ENCODE measurements at places on chromosomes 2 and 18.
A peak's percentile ranks its signal among the peaks of the same experiment; 100 is the strongest.

GRCh38 chr2:52308156-52308555, 1276.2 kb upstream of the NRXN1 start:
- DNase-seq = no peak

- no peak for DNase-seq
Observed at GRCh38 chr2:235539773-235540172, 45.9 kb downstream of the AGAP1 start.

DNA sequence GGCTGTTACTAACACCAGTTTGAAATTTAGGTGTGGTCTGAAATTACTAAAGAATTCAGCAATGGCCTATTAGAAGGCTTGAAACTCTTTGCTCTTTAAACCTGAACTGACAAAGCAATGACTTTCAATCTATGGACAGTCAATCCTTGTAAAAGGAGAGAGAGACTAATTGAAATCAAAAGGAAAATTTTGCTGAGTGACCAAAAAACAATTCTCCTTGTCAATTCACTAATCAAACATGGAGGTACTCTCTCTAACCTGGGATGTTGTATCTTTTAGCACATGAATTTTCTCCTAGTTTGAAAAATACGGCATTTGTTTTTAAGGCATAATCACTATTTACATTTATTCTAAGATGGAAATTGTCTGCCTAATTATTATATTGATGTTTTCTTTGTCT, 49.6 kb upstream of the ATIC start:
- DNase-seq = no peak

DNA sequence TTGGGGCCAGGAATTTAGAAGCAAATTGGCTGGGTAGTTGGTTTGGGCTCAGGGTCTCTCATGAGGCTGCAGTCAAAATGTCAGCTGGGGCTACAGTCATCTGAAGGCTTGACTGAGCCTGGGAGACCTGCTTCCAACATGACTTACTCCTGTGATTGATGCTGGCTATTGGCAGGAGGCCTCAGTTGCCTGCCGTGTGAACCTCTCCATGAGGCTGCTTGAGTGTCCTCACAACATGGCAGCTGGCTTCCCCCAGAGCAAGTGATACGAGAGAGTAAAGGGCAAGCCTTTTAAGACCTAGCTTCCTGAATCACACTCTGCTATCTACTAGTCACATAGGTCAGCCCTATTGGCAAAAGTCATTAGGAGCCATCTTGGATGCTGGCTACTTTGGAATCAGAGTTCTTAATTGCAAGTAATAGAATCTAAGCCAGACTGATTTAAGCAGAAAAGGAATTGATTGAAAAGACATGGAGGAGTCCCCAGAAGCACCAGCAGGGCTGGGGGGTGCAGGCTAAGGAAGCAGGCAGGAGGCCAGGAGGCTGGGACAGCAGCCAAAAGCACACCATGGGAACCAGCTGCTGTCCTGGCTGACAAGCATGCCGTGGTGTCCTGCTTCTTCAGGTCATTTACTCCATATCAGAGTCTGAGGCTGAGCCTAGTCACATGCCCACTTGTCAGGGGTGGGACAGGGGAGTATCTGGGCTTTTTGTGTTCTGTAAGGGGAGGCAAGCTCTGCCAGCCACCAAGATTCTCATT, 7.8 kb upstream of the GIGYF2 start:
- no peak for DNase-seq

DNA sequence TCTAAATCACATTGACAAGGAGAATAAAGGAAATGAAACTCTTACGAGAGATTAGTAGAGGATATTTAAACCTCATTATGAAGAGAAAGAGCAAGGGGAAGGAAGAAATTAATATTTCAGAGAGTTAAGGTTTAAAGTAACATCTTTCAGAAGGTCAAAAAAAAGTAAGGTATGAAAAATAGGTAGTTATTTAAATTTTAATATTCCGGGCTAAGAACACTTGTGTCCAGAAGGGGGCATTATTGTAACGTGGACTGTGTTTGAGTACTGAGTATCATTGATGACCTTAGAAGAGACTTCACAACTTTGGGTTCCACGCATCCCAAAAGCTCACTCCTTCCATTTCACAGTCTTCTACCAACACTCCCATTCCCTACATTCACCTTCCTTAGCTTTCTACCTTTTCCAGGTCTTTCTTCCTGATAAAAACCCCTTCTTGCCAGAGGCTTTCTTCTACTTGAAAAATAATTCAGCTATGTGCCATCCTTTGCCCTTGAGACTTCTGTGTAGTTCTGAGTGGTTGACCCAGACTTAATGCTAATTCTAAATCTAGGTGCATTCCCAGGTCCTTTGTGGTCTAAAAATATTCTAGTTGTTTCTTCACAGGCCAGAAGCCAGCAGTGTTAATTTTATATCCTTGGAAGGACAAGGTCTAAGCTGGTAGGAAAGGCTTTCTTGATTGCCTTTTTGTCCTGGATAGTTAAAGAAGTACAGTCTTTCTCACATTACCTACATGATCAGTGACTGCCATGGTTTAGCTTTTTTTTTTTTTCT, 16.5 kb downstream of the DYNC1I2 start:
- DNase-seq = peak; percentile 56

GRCh38 chr2:26052740-26053139, 18.9 kb downstream of the RAB10 start:
- no peak for DNase-seq

DNA sequence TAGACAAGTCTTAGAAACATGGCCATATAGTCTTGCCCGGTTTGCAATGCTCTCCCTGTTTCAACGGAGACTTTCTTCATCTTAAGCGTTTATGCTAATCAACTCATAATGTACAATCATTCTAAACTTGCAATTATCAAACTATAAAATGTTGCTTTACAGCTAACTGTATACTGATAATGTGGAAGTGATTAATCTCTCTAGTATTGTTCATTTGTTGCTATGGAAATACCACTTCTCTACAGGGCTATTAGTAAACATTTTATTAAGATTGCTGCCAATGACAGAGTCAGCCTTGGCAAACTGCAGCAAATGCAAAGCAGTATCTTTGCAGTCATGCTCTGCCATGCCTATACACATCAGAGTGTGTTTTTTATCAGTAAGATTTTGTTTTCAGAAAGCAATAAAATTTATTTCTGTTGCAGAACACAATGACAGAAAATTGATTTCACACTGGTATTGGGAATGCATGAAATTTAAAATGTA, 1201.8 kb upstream of the CDH2 start:
- DNase-seq = no peak

DNA sequence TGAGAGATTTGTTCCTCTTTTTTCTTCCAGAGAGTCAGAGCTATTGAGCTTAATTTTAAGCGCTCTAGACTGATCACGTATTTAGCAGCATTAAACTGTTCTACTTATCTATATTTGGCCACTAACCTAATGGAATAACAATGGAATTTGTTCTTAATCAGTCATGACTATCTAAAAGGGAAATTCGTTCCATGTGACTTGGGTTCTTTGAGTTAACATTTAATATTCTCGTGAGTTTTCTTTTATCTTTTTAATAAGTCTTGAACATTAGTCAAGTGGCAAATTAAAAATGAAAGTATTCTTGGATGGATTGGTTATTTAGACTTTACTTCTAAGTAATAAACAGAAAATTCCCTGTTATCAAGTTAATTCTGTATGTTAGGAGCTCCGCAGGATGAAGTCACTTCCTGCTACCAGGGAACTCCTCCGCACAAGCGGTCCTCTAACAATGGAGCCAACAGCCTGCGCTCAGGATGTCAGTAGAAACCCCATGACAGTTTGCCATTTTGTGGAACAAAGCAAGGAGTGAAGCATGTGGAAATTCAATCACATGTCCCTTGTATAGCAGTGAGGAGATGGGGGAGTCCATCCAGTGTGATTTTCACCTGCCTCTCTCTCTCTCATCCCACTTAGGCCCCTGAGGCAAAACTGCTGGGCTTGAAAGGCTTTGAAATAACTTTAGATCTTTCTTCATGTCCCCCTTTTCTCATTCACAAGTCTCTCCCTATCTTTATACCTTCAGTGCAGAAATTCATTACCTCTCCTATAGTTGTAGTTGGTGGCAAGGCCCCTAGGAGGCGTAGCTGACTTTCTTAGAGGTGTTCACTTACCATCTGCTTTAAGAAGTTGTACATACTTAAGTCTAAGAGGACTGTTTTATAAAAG, 138.1 kb downstream of the WDR7 start:
- no peak for DNase-seq

DNA sequence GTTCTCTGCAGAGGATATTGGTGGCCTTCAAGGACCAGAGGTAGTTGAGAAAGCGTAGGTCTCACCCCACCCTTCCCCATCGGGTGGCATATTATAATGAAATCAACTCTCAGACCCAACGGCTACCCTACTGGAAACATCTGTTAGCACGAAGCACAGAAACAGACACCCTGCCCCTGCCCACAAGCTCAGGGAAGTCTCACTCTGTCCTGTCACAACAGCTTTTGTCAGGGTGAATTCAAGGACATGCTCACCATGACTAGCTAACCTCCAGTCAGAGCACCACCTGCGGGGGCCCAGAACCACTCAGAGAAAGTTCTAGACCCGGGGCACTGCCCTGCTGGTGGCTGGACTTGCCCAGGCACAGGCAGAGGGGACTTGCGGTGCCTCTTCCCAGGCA, 3.5 kb upstream of the B3GNT7 start:
- DNase-seq = no peak

DNA sequence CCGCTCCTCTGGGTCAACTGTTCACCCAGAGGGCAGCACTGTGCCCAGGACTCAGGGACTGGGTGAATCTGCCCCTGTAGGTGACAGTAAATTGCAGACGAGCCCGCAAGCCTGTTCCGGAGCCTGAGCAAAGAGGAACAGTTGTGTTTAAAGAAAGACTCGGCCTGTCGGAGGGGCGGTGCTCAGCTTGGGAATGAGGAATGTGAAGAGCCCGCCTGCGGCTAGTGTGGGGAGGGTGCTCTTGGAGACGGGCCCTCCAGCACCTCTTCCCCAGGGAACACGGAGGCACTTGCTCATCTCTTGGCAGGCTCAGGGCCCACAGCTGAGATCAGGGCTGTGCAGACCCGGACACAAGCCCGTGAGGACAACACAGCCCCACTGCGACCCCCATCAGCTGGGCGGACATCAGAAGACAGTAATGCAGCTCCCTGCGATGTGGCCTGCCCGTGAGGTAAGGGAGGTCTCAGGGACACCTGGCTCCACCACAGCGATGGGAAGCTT, 299.0 kb downstream of the NDUFA10 start:
- no peak for DNase-seq

Measured in pons (tissue), 1 donor.